Muscle of arm (tissue), 14 donors: ENCODE measurements at places on chromosomes 1 and 21. TPM values are rescaled to one million over a fixed set of nuclear protein-coding genes. Genes with fewer than 3 reads are reported as not detected.

- DNase-seq: no peak
These were observed 77.9 kb upstream of the TNFSF4 start for GRCh38 chr1:173285048-173285447.

- no peak for DNase-seq
These were observed 107.3 kb downstream of the TOMM20 start for GRCh38 chr1:235021321-235021720.

DNA sequence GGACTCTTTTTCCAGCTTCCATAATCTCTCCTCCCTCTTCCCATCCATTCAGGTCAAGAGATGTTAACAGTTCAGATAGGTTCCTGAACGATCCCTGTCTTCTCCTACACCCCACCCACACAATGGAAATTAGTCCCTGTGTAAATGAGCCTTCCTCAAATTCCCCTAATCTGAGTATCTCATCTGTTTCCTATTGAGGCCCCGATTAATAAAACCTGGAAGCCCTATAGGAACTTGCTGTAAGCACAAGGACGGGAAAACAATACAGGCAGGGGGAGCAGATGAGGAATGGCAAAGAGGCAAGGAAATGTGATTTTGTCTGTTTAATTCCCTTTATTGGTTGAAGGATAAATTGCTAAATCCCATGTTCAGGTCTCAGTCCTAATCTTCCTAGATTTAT is 7.1 kb upstream of the GPX7 start:
- no peak for DNase-seq

Gene CDA
- polyA plus RNA-seq: 0.49 TPM

Gene OLFML3
- polyA plus RNA-seq: 149 TPM

Gene HMGCS2
- 3.6 TPM for polyA plus RNA-seq

DNA sequence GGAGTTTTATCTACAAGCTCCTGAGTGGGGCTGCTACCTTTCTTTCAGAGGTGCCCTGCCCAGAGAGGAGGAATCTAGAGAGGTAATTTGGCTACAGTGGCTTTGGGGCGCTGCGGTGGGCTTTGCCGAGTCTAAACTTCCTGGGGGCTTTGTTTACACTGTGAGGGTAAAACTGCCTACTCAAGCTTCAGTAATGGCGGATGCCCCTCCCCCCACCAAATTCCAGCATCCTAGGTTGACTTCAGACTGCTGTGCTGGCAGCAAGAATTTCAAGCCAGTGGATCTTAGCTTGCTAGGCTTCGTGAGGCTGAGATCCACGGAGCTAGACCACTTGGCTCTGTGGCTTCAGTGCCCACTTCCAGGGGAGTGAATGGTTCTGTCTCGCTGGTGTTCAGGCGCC is 43.9 kb downstream of the SWT1 start:
- no peak for DNase-seq

Gene HECTD3
- not detected for polyA plus RNA-seq

DNA sequence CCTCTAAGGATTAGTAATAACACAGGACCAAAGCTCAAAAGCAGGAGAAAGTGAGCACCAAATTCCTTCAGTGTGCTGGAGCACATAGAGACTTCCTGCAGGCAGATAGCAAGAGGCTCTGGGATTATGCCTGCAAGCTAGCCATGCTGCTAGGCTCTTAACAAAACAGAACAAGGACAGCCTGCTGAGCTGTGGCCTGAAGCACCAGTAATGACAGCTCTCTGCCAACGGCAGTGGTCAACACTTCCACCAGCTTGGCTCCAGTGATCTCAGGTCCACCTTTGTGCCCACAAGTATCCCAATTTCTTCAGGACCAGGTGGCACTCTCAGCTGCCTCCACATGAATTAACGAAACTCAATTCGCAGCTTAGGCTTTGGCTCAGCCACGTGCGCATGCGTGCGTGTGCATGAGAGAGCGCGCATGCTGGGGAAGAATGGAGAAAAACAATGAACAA is 64.2 kb downstream of the SLC45A1 start:
- no peak for DNase-seq
